ENCODE measurements at places on chromosomes 2 and 18.

GRCh38 chr2:112312821-112313220, 37.4 kb downstream of the ZC3H6 start:
- no peak for DNase-seq

- no peak for DNase-seq
These were observed 35.5 kb upstream of the PROKR1 start for GRCh38 chr2:68607837-68608236.

DNA sequence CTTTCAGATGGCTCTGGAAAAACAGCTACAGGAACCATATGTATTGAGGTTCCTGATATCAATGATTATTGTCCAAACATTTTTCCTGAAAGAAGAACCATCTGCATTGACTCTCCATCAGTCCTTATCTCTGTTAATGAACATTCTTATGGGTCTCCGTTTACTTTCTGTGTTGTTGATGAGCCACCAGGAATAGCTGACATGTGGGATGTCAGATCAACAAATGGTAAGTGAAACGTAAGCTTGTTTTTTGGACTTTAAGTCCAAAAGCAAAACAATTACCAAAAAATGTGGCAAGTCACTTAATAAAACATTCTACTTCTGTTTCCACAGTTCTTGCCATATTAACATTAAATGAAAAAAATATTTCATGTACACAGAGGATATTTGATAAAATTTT, 26.8 kb downstream of the DSG4 start:
- no peak for DNase-seq

- no peak for DNase-seq
These were observed 48.2 kb downstream of the CABYR start for GRCh38 chr18:24187049-24187448.

DNA sequence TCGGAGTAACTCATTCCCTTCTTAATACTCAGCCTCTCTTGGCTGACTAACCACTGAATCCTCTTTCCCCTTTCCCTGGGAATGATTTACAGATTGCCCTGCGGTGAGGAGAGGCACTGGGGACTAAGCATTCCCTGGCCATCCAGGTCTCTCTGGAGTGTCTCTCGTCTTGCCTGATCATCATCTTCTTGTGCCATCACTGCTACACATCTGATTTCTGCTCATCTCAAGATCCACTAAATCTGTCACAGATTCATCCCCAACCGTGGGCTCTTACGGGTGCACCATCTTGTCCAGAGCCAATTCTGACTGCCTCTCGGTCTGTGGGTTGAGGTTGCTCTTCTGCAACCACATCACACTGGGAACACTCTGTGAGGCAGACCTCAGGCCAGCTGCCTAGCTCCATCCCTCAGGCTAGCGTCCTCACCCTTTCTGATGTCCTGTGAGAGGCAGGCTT, 12.0 kb downstream of the SFTPB start:
- no peak for DNase-seq

GRCh38 chr2:237432484-237433092, 18.6 kb upstream of the COL6A3 start:
- peak; percentile 56 for DNase-seq

DNA sequence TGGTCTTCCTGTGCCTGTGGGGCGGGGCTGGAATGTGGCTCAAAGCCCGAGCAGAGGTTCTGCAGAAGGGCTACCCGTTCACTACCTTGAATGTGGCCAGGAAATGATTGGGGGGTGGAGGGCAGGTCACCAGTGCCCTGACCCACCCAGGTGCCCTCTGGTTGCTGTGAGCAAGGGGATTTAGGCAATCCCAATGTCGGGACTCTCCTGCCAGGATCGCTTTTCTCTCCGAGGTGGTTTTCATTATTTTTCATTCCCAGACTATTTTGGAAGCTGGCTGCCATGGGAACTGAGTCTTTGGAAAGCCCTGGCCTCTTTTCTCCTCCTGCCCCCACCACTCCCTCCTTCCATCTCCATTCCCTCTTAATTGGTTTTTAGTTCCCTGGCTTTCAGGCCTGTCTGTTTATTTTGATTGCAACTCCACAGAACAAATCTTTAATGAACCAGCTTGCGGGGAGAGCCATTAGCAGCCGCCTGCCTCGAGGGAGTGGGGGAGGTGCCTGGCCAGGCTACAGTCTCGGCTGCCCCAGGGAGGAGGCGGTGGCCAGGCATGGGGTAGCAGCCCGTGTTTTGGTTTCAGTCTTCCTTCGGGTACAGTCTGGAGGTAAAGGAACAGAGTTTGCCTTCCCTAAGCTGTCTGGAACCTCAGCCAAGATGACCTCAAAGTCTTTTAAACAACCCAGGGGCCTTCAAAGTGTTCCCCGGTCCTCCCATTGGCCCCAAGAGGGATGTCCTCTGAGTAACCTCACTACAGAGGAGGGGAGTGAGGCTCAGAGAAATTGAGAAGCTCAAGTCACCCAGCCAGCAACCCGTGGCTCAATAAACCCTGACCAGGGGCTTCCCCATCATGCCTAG, 114.4 kb upstream of the HAAO start:
- no peak for DNase-seq

DNA sequence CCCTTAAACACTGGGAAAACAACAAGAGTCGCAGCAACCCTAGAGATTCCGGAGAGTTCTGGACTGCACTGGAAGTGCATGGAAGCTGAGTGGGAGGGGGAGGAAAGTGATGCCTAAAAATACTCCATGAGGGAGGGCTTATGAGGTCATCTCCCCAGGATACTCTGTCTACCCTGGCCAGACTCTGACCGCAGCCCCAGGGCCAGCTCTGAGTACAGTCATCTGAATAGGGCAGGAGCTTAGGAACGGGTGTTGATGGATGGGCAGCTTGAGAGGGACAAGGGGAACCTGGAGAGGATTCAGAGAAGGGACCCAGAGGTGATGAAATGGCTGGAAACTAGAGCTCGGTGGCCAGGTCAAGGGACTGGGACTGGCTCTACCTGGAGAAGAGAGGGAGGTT, 79.3 kb upstream of the IGFBP5 start:
- no peak for DNase-seq

GRCh38 chr2:201938156-201938775, 95.4 kb upstream of the FZD7 start:
- DNase-seq = no peak

- no peak for DNase-seq
These were observed 5.7 kb downstream of the MGAT5 start for GRCh38 chr2:134259571-134259970.

DNA sequence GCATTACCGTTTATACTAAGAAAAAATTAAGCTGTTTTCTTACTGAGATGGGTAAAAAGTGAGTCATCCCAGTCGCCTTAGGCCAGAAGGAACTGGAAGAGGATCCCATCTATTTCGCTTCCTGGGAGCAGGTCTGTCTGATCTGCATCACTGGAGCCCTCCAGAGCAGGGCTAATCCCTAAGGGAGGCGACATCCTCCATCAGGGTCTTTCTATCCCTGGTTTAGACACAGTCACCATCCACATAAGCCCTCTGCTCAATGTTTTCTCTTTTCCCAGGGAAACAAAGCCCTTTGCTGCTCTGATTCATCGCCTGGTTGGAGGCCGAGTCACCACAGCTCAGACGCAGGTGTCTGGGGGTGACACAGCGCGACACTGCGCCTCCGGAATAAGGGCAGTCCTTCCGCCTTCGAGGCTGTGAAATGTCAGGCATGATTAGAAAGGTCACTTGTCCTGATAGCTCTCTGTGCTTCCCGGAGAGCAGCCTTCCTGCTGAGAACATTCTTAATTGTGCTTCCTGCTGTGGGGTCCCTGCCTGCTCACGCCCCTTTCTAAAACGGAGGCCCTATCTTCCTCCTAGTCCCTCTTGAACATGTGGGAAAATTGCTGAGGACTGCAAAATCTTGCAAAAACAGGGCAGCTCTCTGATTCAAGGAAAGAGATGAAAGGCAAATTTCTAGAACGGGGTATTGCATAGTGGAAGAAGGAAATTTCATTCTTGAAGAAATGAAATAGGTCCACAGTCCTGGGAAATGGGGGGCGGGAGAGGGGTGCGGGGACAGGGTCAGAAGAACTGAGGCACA, 56.3 kb downstream of the MARCHF4 start:
- DNase-seq = no peak

DNA sequence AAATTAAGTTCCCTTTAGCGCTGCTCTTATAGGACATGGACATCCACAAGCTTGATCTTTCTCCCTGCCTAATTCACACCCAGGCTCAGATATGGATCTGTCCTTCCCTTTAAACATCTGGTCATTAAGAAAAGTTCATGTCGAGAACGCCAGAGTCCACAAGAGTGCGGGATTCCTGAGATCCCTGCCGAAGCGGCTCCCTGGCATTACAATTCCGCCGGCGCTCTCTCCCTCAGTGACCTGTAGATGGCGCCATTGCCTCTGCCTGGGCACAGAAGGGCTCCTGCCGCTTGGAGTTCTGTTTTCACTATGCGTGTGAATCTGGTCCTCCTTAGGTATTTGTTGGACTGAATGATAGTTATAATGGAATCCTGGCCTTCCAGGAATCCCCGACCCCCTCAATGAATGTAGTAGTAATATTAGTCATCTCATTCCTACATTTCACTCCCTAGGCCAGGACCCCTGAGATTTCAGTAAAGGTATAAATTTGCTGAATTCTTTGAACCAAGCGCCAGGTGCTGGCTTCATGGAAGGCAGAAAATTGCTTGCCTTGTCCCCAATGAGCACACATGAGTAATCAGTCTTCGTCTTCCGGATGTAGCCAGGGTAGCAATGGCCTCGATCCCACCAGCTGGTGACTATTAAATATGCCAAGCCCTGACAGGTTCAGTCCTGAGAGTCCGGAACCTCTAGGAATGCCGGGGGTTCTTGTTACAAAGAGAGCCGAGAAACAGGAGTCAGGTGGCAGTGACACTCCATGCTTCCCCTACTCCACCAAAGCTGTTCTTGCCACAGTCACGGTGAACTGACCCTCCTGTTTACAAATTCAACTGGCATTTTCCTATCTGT, 26.4 kb upstream of the CD207 start:
- peak; percentile 56 for DNase-seq

GRCh38 chr18:74797577-74798151, 200.0 kb downstream of the ZNF407 start:
- no peak for DNase-seq

DNA sequence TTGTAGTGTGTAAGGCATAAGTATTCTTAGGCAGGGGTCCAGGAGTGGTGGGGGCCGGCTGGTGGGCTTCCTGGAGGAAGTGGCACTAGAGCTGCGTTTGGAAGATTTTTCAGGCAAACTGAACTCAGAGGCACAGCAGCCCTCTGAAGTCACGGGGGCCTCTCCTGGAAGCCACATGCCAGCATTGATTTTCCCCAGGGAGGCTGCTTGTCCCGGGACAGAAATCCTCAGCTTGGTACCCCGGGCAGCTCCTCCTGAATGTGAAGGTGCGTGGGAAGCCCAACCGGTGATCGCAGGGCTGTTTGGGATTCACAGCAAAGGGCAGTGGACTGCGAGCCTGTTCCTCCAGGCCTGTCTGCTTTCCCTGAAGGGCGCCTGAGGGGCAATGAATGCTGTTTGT, 1.6 kb upstream of the PDIA6 start:
- DNase-seq = no peak

- no peak for DNase-seq
These were observed 1383.7 kb downstream of the LRP1B start for GRCh38 chr2:140747090-140747489.

DNA sequence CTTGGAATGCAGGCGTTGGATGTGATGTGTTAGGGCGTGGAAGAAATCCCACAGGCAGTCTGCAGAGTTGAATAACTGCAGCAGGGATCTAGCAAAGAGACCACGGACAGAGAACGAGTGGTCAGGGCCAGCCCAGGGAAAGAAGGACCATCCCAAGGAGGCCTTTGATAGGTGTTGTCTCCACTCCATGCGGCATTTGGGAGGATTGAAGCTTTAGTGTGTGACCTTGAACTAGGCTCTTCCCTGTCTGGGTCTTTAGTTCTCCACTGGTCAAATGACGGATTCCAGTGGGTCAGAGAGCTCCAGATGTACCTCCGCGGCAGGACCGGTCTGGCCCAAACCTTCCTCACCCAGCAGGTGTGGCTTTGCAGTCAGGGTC, 18.4 kb downstream of the GREB1 start:
- no peak for DNase-seq
